CD4-positive, alpha-beta T cell treated with Interleukin-2 at 100 ng/mL for 4 hours (primary cell): ENCODE measurements at places on chromosomes 3 and 15.

GRCh38 chr15:48423896-48424475, 92.8 kb downstream of the DUT start:
- DNase-seq, result no peak

- DNase-seq, result no peak
These were observed 932.7 kb upstream of the CFAP20DC start for GRCh38 chr3:59982510-59982909.

DNA sequence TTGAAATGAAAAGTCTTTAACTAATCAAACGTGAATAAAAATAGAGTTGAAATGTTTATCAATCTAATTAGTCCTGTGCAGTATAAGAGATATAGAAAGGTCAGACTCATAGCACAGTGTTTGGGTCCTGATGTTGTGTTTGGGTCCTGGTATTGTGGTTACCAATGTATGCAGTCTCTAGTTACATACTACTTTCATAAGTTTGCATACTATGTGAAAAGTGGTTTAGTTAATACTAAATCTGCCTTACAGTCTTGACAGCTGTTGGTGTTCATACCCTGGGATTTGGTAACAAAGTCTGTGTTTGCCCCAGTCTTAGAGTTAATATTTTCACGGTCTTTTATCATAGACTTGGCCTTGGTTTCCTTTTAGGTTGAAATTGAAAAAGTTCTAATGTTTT, 41.7 kb downstream of the KIF15 start:
- no peak for DNase-seq

- no peak for DNase-seq
These were observed 81.6 kb downstream of the ST6GAL1 start for GRCh38 chr3:187011915-187012314.

DNA sequence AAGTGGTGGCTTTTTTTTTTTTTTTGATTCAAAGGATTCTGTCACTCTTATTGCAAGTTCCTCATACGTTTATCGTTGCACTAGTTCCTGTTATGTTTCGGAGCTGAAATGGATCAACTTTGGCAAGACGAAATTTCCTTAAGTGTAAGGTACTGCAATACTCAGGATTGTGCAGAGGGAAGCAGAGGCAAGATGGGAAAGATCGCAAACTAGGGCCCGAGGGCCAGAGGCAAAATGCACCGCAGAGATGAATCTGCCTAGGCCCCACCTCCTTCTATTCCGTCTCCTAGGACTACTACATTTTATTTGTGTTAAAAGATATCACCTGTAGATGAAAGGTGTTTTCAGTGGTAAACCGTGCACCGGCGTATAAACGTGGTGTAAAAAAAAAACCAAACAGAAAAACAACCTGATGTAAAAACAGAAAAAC, 331 bp downstream of the RNU6-1 start:
- DNase-seq, result no peak

- DNase-seq, result no peak
These were observed 103.4 kb upstream of the MELTF start for GRCh38 chr3:197132916-197133530.

DNA sequence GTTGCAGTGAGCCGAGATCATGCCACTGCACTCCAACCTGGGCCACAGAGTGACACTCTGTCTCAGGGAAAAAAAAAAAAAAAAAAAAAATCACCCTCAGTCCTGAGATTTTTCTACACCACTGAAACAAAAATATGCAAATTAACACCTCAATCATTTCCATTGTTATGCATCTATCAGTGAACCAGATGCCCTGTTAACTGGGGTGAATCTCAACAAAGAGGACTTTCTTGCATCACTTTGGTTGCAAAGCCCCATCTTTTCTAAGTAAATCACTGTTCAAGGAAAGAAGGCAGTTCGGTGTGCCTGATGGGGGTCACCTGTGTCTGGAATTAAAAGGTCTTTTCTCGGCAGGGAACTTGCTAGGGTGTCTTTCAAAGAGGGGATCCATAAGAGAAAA, 421.6 kb downstream of the EPHB1 start:
- no peak for DNase-seq

DNA sequence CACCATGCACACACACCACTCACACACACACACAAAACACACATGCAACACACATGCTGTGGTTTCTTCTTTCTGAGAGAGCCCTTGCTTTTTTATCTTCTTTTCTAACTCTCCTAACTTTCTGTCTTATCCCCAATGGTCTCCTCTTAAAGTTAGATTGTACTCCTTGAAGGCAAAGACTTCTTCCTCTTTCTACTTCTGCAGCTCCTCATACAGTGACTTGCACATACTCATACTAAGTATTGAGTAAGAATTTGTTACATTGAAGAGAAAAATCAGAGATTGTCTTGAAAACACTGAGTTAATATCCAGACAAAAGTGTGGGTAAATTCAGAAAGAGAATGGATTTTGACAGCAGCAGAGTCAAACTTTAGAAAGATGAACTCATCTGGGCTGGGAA, 64.4 kb downstream of the GTPBP8 start:
- DNase-seq, result no peak

DNA sequence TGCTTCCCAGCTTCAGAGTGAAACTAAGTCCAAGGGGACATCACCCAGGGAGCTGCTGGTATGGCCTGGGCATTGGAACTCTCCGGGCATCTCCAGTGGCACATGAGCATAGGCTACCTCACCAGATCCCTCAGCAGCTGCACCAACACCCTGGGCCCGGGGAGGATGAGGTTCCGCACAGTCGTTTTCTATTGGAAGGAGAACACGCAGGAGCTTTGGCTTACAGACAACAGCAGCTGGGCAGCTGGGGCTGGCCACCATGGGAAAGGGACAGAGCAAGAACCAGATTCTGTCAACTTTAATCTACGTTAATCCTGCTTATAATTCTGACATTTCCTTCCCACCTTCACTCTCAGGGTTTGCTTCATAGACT, 65.5 kb downstream of the MYO1E start:
- no peak for DNase-seq

DNA sequence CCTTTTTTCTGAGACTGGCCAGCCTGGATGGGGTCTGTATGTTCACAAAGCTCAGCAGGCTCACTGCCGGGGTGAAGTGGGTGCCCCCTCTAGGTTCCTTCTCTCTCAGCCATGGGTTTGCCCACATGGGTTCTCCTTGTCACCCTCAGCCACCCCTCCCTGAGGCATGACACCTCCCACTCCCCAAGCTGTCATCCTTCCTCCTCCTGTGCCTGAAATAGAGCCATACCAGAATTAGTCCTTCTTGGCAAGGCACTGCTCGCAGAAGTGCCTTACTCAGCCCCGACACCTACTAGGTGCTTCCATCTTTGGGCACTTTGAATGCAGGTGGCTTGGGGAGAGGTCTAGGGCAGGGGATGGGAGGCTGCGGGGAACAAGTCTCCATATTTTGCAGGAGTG, 62.9 kb upstream of the SEC13 start:
- no peak for DNase-seq

GRCh38 chr3:64595253-64595694, 92.5 kb downstream of the ADAMTS9 start:
- DNase-seq, result no peak

DNA sequence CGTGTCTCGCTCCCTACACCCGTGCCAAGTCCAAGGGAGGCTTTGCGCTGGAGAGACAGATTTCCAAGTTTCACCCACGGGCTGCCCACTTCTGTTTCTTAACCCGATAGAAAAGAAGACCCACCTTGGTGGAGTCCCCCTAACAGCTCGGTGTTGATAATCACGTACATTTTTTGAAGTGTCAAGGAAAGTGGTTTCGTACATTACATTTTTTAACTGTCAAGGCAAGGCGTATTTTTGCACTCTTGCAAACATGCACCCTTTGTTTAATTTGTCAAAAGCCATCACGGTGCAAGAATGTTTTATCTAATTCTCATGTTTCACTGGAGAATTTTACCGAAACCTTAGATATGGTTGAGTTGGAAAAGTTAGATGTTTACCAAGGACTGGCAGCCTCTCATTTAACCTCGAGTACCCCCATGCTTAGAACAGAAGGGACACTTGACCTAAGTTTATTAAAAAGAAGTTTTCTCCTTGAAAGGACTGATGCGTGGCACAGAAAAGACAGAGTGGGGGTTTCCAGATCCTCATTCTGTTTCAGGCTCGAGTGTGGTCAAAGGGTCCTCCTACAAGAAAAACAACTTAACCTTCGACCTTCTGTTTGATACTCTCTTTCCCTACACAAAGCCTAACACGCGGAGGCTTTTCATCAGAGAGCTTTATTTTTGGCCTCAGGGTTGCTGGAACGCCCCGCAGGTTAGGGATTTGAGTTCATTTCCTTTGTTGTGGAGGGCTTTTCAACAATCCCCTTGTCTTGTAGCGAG, 882 bp downstream of the GXYLT2 start:
- no peak for DNase-seq

GRCh38 chr15:77577366-77577950, 55.3 kb downstream of the LINGO1 start:
- no peak for DNase-seq

- DNase-seq, result peak; percentile 8
These were observed 22.5 kb downstream of the POPDC2 start for GRCh38 chr3:119637679-119638477.

DNA sequence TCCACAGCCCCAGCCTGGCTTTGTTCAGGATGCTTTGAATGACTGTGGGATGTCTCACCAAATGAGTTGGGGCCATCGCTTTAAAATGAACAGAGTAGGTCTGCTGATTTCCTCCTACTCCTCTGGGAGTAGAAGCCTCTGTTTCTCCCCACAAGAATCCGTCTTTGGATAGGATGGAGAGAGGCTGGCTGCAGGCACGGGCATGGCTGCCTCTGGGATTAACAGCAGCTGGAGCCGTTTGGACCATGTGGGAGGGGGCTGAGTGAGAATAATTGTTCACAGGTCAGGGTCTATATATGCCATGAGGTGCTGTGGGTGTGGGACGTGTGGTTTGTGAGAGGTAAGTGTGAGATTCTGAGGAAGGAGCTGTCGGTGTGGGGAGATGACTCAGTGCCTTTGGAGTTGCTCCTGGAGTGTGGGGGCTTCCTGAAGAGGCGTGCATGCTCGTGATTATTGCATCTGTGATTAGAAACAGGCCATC, 48.0 kb upstream of the APEH start:
- no peak for DNase-seq

GRCh38 chr3:28905798-28906197, 375.1 kb upstream of the RBMS3 start:
- DNase-seq, result no peak

DNA sequence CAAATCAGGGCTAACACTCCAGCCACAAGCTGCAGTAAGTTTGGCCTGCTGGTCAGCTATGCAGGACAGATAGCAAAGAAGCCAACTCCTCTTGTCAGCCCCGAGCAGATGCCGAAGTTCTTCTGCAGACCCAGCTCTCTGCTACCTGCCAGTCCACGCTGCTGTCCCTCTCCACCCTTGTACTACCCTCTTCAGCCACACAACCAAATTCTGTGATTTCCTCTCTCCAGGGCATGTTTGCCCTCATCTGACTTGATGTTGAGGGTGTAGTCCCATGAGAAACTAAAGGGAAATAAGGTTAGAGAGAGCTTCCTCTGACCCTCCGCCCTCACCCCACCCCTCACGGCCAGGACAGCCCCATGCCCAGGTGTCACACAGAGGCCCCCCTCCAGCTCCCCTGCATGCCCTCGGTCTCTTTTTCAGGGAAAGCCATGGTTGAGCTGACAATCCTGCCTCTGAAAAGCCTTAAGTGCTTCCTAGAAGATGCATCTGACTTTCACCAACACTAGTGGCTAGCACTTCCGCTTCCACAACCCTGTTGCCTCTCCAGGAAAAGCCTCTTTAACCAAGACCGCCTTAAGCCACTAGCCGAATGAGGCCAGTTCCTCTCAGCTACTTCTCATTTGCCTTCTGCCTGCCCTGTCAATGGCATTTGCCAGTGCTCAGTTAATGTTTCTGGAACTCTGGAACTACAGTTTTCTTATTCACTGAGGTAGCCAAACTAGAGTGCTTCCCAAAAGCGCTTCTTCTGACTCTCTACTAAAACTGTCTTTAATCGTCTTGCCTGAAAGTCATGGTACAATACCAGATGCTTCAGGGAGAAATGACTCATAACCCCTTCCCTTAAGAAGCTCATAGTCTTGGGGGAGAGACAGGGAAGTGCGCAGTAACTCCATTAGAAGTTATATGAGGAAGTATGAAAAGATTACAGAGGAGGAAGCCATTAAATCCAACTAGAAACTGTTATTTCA, 300.4 kb upstream of the STT3B start:
- no peak for DNase-seq

- no peak for DNase-seq
These were observed 43.0 kb downstream of the SPSB4 start for GRCh38 chr3:141093971-141094684.

- DNase-seq, result peak; percentile 73
These were observed 28.8 kb upstream of the UBL7 start for GRCh38 chr15:74489518-74490338.
